Inflammatory macrophage (primary cell): ENCODE measurements at places on chromosomes 11 and 22.

GRCh38 chr11:27248576-27249509 is 114.2 kb downstream of the CCDC34 start:
- DNase-seq, result no peak

DNA sequence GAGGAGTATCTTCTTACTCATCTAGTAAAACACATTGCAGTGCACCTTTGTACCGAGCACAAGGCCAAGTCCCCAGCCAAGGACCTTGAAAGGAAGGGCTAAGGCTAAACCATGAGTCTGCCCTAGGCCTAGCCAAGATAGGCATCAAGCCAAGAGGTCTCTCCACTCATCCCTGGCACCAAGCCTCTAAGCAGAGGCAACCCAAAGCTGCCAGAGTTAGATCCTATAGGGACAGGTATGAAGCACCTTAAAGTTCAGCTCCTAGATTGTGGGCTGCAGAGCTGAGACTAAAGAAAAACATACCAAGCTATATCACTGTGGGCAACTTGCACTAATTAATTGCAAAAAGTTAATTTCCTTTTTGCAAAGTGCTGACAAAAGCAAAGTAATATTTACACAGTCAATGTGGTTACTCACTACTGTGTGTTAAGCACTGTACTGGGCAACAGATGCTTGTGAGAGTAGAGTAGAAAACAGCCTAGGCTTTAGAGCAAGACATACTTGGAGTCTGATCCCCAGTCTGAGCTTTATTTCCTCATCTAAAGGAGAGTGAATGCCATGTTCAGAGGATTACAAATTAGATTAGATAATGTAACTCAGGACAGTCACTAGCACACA is 7.2 kb downstream of the COA4 start:
- no peak for DNase-seq

DNA sequence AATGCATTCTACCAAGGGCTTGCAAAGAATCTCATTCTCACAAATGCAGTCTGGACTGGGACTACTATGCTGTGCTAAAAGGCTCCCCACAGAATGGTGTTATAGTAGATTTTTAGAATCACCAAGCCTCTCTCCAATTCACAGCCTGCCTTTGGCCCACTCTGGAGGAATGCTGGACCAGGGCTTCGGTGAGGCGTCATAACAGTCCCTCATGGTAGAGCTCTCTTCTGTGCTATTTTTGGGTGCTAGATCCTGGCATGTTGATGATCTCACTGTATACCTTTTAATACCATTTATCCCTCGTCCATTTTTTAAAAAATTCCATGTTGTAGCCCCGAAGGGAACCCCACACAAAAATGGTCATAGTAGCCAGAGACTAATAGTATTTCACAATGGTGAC is 17.6 kb downstream of the MAP6 start:
- DNase-seq, result no peak

GRCh38 chr11:4839851-4840549 is 9.0 kb downstream of the OR51S1 start:
- DNase-seq, result no peak

GRCh38 chr11:76628408-76628947 is 42.1 kb downstream of the LRRC32 start:
- no peak for DNase-seq

- no peak for DNase-seq
Measured at GRCh38 chr11:72070491-72070890, 9.9 kb downstream of the NUMA1 start.
